T-cell (primary cell): ENCODE measurements at places on chromosomes 4 and X. TPM values are rescaled to one million over a fixed set of nuclear protein-coding genes. Genes with fewer than 3 reads are reported as not detected.

OR13H1 gene
- not detected for total RNA-seq

SCRG1 gene
- not detected for total RNA-seq

CENPI gene
- 0.42 TPM for total RNA-seq

DCTD gene
- 78.7 TPM for total RNA-seq

ALAS2 gene
- total RNA-seq: not detected
